Activated naive CD4-positive, alpha-beta T cell treated with anti-CD3 and anti-CD28 coated beads for 36 hours (primary cell): ENCODE measurements at places on chromosomes 5 and 9. TPM values are rescaled to one million over a fixed set of nuclear protein-coding genes. Genes with fewer than 3 reads are reported as not detected.

Gene TRPM3
- 0.02 TPM for total RNA-seq

Gene CYLC2
- total RNA-seq: not detected

Gene AQP7
- not detected for total RNA-seq

Gene CD72
- 2.9 TPM for total RNA-seq

Gene CCNO
- total RNA-seq: not detected

Gene LECT2
- total RNA-seq: not detected

Gene PHYHD1
- 0.44 TPM for total RNA-seq

Gene CNTFR
- total RNA-seq: not detected

Gene MGAT1
- 75.2 TPM for total RNA-seq

Gene IL9
- total RNA-seq: not detected

Gene RGMB
- 5.0 TPM for total RNA-seq

- no peak for DNase-seq
Measured at GRCh38 chr5:181245427-181246275, 1.9 kb upstream of the RACK1 start.

GRCh38 chr5:147956064-147956841, 49.9 kb upstream of the C5orf46 start:
- DNase-seq: no peak

DNA sequence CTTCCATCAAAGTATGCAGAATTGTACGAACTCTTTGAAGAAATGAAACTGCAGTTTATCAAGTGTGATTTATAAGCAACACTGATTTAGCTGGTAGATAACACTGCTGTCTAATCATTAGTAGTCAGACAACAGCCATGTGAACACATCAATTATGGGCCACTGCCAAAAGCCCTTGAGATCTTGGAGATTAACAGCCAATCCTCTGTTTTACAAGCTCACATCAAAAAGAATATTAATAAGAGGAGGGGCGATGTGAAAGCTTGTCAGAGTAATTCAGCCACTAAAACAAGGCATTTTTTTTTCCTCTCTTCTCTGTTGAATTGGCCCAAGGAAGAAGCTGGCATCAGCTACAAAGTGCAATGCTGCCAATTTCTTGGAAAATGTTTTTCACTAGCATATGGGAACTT, 28.1 kb downstream of the ZNF608 start:
- DNase-seq: no peak

GRCh38 chr5:51829691-51830090, 446.4 kb downstream of the ISL1 start:
- no peak for DNase-seq

DNA sequence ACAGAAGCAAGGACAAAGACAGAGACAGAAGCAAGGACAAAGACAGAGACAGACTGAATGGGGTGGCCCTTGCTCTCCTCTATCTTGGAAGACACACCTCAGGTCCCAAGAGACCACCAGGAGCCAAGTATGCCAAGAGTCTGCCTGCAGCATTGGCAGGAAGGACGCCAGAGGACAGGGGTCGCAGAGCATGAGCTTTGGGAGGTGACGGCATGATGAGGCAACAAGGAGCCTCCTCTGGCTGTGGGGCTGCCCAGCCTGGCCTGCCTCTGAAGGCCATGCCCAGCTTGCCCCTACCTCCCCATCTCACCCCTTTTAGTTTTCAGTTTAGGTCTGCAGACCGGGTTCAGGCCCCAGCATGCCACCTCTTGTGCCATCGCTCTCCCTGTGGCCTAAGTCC, 17.6 kb downstream of the PDGFRB start:
- no peak for DNase-seq

DNA sequence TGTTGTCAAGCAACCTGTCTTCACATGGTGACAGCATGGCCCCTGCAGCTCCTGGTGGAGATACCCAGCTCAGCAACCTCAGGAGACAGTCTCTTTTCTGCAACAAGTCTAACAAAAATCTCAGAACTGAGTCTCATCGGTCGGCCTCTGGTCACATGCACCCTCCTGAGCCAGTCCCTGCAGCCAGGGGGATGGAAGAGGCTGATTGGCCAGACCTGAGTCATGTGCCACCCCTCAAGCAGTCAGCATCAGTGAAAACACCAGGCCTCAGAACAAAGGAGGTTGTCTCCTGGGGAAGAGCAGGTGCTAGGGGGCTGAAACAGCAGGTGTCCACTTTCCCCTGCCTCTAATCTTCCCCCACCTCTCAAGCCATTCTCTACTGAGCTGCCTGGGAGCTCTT, 54.4 kb downstream of the SMIM23 start:
- DNase-seq: no peak

- no peak for DNase-seq
Measured at GRCh38 chr9:136792321-136793085, 1.4 kb downstream of the TMEM141 start.

DNA sequence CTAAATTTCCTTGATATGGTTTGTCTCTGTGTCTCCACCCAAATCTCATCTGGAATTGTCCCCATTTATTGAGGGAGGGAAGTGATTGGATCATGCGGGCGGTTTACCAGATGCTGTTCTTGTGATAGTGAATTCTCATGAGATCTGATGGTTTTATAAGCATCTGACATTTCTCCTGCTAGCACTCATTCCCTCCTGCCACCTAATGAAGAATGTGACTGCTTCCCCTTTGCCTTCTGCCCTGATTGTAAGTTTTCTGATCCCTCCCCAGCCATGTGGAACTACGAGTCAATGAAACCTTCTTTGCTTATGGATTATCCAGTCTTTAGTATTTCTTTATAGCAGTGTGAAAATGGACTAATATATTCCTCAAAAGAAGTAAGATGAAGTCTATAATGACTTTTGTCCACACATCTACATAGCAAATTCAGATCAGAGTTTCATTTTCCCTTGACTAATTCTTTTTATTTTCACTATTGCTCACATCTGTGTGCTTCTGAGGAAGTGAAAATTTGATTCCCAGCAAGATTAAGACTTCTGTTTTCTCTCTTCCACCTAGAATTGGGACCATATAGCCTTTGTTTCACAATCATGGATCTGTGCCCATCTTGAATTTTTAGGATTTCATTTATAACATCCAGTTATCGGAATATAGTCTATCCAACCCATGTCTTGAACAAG, 393.5 kb downstream of the DMAC1 start:
- no peak for DNase-seq

GRCh38 chr9:133990366-133991213, 1.5 kb downstream of the VAV2 start:
- DNase-seq: no peak

DNA sequence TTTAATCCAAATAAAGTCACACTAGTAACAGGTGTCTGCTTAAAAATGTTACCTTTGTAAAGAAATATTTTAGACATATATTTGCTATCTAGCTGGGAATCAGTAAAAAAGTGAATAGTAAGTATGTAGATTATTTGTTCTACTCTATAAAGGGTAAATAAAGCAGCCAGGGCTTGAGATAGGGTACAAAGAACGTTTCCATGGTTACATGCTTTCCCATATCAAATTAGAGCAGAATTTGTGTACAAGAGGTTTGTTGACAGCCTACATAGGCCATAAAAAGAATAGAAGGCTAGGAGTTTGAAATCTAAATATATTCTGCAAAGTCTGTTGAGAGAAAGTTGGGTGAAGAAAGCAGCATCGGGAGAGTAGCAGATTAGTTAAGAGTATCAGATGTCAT, 160.9 kb upstream of the POU5F2 start:
- DNase-seq: no peak

DNA sequence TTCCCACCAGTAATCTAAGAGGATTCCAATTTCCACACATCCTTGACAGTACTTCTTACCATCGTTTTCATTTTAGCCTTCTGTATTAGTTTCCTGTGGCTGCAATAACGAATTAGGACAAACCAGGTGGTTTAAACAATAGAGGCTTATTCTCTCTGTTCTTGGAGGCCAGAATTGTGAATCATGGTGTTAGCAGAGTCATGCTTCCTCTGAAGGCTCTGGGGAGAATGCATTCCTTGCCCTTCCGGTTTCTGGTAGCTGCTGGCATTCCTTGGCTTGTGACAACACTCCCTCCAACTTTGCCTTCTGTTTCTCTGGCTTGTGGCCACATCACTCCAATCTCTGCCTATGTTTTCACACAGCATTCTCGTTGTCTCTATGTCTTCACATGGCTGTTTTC, 23.5 kb downstream of the RIGI start:
- DNase-seq: no peak

GRCh38 chr9:94096819-94097577, 12.7 kb downstream of the PTPDC1 start:
- no peak for DNase-seq

DNA sequence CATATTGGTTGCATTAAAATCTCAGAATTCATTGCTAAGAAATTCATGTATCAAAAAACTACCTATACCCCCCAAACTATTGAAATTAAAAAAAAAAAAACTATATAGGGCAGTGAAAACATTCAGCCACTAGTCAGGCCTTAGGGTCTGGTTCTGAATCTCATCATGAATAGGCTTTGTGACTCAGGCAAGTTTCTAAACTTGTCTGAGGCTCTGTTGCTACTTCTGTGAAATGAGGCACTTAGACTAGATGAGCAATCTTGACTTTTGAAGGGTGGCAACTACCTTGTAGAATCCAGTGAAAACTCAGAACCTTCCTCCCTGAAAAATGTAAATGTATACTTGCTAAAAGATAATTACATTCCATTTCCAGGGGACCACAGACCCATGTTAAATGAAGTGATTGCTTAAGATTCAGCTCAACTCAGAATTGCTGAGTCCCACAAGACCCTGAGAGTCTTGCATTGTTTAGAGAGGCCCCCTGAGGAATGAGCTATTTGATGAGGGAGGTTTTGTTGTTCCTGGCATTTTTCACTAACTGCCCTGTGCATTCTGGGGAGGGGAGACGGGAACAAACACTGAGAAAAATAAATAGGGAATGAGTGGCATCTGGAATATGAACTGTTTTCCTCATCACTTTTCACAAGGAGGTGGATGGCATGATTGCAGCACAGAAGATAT, 29.5 kb downstream of the RAI14 start:
- DNase-seq: no peak

GRCh38 chr9:16120231-16120641, 567.4 kb downstream of the CCDC171 start:
- no peak for DNase-seq

- DNase-seq: no peak
Measured at GRCh38 chr5:96616801-96617200, 45.4 kb upstream of the CAST start.

DNA sequence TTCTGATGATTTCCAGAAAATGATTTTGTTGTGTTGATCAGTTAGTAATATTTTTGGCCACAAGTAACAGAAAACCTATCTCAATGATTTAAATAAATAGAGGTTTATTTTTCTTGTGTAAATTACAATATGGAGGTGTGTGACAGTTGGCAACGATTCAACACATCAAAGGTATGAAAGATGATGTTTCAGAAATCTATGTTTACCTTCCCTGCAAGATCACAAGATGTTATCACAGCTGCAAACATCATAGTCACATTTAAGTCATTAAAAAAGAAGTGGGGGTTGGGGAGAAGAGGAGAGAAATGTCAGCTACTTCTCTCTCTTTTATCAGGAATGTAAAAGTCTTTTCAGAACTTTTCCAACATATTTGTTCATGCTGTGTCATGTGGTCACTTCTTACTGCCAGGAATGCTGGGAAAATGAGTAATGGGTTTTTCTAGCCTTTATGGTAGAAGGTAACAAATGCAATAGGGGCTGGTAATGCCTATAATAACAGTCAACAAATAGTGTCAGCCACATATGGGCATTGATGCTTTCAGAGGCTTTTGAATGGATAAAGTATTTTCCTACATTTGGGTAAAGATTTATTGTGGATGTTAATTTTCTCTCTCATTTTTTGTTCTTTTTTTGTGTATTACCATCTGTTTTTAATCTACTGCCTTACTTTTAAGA, 742.7 kb downstream of the TLE1 start:
- no peak for DNase-seq

DNA sequence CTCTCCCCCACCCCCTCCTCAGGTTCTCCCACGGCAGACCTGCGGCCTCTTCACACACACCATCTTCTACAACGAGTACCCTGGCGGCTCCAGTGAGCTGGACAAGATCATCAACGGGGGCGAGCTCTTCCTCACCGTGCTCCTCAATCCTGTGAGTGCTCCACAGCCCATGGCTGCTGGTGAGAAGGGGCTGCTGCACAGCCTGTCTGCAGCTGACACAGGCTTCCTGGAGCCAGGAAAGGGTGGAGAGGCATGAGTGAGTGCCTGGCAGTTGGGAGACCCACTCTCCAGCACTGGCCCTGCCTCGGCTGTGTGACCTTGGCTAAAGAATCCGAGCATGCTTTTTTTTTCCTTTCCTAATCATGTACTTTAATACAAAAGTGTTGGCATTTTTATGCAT, 31.3 kb downstream of the NDST1 start:
- no peak for DNase-seq

- DNase-seq: no peak
Measured at GRCh38 chr5:163535290-163535689, 29.9 kb downstream of the MAT2B start.

DNA sequence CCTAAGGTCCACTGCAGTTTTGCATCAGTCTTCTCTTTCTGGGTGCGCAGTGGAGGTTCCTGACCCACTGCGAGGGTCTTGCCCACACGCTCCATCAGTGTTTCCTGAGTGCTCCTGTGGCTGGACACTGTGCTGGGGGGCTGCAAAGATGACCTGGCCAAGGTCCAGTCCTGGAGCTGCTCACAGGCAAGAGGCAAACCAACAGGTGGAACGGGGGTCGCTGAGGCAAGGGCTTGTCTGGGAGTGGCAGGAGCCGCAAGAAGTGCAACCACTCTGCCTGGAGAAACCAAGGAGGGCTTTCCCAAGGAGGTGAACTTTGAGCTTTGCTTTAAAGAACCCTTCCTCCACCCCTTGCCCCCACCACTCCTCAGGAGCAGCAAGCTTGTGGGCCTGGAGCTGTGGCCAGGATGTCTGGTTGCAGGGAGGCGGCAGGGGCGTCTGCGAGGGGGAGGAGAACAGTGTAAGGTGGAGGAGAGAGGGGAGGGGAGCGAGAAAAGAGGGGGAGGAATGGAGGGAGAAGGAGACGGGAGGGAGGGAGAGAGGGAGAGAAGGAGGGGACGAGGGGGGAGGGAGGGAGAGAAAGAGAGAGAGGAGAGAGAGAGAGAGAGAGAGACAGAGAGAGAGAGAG, 444 bp upstream of the CPLX2 start:
- no peak for DNase-seq

GRCh38 chr5:62592558-62592957, 13.9 kb downstream of the LRRC70 start:
- DNase-seq: no peak

DNA sequence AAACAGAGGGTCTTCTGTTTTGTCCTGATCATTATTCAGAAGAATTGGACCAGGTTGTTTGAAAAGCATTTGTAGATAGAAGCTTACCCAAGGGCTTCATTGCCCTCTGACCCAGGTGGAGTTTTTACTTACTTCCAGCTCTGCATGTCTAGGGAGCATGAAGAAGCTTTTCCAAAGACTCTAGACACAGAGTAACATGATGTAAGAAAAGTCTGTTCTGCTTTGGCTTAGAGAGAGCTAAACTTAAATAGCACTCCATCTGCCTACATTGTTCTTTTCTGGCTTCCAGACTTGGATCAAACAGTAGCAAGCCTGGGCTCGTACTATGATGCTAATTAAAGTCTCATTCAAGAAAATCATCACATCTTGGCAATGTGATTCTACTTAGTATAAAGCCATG, 112.1 kb downstream of the SNCAIP start:
- no peak for DNase-seq
